ENCODE measurements at places on chromosomes 1 and 21.

GRCh38 chr1:90394247-90394646 is 322.9 kb downstream of the BARHL2 start:
- no peak for DNase-seq

DNA sequence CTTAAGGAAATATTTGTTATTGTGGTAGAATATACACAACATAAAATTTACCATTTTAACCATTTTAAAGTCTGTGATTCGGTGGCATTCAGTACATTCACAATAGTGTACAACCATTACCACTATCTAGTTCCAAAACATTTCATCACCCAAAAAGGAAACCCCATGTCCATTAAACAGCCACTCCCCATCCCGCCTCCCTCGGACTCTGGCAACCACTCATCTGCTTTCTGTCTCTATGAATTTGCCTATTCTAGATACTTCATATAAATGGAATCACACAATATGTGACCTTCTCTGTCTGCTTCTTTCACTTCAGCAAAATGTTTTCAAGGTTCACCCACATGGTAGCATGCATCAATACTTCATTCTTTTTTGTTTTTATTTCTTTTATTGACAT is 51.3 kb downstream of the PTP4A2 start:
- DNase-seq: no peak

DNA sequence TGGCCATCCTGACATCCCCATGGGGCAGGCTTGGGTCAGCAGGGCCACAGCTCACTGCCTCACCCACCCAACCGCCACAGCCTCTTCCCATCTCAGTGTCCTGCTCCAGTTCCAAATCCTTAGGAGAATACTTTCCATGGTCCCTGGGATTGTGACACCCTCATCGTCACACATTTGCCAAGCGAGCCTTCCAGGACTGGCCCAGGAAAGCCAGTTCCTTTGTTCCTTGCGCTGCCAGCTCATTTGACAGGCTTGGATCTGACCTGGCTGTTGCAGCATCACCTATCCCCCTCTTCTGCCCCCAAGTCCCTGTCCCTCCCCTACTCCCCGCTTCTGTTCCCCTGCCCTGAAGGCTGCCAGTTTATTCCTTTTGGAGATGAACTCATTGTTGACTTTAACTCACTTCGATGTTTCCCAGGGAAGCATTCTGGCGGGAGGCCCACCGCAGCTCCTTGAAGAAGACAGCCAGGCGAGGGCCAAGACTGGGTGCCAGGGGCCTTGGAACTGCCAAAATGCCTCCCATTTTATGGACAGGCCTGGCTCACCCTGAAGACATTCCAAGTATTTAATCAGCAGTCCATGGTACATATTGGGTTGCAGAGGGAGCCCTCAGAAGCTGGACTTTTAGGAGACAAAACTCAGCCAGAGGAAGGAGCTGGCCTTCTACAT is 10.2 kb upstream of the GNL2 start:
- no peak for DNase-seq

GRCh38 chr1:169610108-169610507 is 19.8 kb downstream of the SELP start:
- DNase-seq: no peak

DNA sequence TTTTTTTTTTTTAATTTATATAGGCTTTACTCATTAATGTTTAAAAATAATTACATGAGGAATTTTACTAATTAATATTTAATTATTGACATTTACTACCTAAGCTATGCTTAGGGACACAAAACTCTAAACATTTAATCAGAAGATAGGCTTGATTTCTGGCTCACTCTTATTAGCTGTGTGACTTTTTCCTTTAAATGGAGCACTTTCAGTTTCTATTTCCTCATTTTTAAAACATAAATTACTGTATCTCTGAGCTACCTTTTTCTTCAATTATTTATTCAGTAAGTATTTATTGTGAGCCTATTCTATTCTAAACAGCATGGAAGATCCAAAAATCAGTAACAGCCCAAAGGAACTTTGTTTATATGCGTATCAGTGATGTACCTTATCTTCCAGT is 40.5 kb downstream of the MAP3K7CL start:
- no peak for DNase-seq

- DNase-seq: no peak
Measured at GRCh38 chr21:23218667-23219066, 2220.5 kb downstream of the NCAM2 start.

- no peak for DNase-seq
Measured at GRCh38 chr21:26297851-26298250, 127.3 kb upstream of the APP start.

DNA sequence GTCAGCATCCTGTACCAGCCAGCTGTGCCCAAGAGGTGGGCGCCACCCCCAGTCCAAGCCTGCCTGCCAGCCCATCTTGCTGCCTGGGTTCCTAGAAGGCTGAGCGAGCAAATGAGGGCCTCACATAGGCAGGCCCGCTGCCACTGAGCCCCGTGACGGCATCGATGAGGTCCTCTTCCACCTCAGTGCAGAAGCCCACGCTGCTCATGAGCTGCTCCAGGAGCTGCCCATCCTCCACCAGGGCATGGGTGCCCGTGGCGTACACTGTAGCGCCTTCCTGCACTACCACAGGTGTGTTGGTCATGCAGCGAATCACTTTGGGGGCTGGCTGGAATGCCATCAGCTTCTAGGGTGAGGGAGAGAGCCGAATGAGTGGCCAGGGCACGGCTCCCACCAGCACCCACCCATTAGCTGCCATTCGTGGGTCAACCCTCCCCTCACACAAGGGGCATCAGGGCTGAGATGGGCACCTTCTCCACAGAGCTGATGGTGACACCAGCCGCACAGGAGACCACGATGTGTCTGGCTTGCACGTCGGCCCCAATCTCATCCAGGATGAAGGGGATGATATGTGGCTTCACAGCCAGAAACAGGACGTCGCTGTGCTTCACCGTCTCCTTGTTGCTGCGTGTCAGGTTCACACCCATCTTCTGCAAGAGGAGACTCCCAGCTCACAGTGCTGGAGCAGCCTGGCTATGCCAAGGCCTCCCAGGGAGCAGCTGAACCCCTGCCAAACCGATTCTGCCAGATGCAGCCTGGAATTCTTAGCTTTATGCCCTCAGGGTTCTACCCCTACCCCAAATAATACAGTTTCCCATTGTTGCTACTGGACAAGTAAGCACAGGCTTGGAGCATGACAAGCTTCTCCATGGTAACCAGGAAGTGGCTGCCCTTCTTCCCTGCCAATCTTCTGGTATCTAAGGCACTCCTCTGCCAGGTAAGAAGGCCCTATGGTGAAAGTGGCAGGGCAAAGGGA is 2.0 kb downstream of the PYCR2 start:
- DNase-seq: no peak

DNA sequence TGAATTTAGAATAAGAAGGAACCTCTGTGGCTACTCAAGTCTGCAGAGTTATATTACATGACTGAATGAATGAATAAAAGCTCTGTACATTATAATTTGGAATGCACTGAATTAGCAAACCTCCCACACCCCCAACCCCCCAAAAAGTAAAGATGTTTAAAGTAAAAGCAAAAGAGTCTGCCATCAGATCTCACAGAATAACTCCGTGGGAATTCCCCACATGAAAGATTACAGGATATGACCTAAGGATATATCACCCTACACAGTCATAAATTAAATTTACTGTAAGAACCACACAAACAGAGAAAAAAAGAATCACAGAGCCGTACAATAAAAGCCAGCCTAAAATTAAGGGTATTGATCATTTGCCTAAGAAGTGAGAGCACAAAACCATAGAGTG is 587.3 kb downstream of the PTPRC start:
- DNase-seq: no peak

GRCh38 chr21:42536601-42537000 is 22.9 kb downstream of the SLC37A1 start:
- no peak for DNase-seq

DNA sequence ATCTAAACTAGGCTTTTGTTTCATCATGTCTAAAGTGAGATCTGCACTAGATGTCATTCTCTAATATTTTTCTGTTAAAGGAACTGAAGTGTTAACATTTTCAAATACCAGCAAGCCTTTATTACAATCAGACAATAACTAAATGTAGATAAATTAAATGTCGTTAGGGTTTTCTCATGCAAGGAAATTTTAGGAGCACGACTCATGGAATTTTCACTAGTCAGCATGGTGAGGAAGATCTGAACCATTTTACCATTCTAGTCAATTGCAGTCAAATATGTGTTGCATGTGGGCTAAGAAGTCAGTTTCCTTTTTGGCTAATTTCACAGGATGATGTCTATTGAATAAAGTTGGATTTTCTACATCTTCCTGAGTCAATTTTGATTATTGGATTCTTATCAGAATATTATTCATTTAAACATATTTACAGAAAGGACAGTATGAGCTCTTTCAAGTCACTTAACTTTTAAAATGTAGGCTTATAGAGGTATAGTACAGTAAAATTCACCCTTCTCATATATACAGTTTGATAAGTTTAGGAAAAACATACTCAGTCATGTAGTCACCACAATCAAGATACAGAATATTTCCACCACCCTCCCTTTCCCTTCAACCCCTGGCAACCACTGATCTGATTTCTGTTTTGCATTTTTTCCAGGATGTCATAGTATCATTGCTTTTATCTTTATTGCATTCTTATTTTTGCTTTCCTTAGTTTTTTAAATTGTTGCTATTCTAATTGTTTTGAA is 9.2 kb downstream of the GCSAML start:
- no peak for DNase-seq

DNA sequence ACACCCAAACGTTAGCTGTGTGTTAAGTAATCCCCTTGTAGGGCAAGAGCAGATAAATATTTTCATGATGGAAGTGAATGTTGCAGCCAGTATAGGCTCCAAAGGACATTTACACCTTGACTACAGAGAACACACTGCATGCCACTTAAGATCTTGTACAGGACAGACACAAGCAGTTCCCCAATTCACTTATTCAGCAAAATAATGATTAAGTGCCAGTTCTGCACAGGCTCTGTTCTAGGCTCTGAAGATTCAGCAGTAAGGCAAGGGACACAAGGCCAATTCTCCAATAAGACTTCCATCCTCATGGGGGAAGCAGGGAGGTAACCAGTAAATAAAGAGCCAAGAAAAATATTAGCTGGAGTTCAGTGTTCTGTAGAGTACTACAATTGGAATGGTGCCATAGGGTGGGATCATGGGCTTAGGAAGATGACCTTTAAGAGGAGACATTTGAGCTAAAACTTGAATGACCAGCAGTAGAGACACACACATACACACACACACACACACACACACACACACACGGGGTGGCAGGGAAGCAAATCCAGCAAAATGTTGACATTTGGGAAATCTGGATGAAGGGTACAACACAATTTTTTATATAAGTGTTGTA is 199.9 kb upstream of the JUN start:
- DNase-seq: no peak

- DNase-seq: no peak
Measured at GRCh38 chr21:17560377-17561025, 47.7 kb downstream of the CXADR start.

- no peak for DNase-seq
Measured at GRCh38 chr1:44646261-44647110, 27.8 kb downstream of the TMEM53 start.

DNA sequence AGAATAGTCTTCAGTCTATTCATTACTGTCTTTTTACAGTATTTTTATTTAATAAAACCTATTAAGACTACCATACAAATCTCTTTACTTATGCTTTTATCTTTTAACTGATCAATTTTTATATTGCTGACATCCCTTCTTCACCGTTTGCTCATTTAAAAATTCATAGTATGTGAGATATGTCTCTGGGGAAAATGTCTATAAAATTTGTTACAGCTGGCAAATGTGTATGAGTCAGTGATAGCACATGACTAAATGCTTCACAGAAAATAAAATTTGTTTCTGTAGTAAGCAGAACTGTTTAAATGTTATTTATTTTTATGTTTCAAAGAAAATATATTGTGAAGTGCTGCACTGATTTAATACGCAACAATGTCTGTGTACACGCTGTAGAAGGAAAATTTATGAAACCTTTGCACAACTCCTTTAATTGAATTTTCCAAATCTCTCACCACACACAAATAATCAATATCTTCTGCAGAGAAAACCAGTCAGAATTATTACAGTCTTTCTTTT is 74.2 kb downstream of the ITGB3BP start:
- no peak for DNase-seq

GRCh38 chr1:244963231-244963826 is 99.0 kb upstream of the HNRNPU start:
- no peak for DNase-seq

GRCh38 chr1:151537112-151537511 is 3.0 kb upstream of the TUFT1 start:
- no peak for DNase-seq

DNA sequence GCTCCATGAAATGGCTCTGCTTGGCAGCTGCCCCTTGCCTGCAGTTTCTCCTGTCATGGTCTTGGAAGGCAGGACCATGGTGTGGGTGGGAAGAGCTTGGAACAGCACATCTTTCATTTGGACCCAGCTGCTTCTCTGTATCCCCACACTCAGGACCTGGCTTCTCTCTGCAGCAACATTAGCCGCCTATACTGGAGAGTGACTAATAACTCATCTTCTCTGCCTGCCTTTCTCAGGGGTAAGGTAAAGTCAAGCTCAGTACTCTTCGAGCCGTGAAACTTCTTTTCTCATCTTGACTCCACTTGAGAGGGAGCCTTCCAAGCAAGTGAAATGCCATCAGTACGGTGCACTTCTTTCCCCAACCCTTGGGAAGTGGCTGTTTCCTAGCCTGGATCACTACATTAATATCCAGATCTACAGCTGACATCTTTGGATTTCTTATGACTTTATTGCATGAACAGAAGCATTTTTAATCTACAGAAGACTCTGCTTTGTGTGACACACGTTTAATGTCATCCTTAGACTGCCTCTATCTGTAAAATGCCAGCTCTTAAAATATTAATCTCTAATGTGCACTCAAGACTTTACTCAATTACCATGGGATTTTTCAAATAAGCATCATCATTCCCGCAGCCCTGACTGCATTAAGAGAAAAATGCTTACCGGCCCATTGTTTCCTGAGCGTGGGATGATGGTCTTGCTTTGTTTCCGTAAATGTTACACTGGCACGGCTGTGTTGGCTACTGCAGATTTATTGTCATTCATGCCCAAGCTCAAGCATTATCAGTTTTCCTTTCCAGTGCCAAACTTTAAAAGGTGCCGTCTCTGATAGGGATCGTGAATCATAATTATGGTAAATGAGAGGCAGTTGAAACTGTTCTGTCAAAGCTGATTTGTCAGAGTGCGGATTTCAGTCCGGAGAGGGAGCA is 242.9 kb downstream of the HHAT start:
- no peak for DNase-seq

GRCh38 chr1:154755858-154756730 is 114.0 kb downstream of the KCNN3 start:
- DNase-seq: no peak

DNA sequence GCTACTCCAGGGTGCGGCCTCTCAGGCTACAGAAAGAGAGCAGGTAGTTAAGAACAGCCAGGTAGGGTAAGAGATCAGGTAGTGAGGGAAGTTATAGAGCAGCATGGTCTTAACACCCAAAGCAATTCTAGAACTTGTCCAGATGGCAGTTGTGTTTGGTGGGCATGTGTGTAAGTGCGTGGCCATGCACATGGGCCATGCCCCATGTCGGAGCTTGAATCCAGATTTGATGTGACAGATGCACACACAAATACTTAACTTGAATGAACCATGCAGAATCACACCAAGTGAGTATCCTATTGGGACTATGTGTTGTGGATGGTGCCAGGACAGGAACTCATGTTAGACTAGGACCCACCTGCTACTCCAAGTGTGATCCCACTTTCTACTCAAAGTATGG is 145.7 kb upstream of the HMGB4 start:
- DNase-seq: no peak

Data from CD8-positive, alpha-beta T cell (primary cell).